NCI-H1930 (cell line): ENCODE measurements at places on chromosomes 5 and 9.

GRCh38 chr5:54115735-54116403 is 194.5 kb downstream of the ARL15 start:
- DNase-seq = no peak

- DNase-seq = no peak
Measured at GRCh38 chr9:116420993-116421538, 266.0 kb upstream of the TRIM32 start.

DNA sequence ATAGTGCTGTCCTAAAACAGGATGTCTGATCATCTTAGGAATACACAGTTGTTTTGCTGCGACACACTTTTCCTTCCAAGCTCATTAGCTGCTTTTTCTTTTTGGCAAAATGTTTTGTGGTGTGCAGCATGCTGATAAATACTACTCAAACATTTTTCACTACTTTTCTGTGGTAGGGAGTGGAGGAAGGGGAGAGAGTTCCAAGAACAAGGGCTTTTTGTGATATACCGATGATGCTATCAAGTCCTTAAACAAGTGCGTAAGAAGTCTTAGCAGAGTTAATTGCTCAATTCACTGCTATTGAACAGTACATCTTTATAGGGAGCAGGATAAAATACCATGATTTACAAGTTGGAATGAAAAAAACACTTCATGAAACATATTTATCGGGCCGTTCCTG is 23.6 kb upstream of the TEK start:
- no peak for DNase-seq

DNA sequence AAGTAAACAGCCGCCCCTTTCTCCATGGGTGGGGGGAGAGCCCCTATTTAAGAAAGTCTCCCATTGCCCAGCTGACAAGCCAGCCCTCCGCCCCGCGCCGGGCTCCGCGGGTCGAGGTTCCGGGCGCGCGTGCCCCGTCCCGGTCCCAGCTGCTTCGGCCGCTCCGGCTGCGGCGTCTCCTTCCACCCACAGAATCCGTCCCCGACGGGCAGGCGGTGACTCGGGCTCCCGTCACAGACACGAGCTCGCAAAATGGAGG is 223 bp downstream of the NR3C1 start:
- DNase-seq = no peak

DNA sequence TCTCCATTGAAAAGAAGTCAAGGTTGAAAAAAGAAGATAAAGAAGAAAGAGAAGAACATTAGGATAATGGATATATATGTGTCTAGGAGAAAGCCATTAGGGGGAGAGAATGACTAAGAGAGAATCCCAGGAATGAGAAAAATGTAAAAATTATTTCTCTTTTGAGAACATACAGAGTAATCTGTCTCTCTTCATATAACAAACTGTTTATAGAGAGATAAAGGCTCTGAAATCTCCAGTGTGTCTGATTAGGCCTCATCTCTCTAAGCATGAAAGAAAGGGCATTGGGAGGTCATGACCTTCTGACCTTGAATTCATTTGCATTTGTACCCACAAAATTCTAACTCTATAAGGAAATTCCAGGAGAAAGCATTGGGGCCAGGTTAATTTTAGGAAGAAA is 3.5 kb upstream of the MPDZ start:
- no peak for DNase-seq

DNA sequence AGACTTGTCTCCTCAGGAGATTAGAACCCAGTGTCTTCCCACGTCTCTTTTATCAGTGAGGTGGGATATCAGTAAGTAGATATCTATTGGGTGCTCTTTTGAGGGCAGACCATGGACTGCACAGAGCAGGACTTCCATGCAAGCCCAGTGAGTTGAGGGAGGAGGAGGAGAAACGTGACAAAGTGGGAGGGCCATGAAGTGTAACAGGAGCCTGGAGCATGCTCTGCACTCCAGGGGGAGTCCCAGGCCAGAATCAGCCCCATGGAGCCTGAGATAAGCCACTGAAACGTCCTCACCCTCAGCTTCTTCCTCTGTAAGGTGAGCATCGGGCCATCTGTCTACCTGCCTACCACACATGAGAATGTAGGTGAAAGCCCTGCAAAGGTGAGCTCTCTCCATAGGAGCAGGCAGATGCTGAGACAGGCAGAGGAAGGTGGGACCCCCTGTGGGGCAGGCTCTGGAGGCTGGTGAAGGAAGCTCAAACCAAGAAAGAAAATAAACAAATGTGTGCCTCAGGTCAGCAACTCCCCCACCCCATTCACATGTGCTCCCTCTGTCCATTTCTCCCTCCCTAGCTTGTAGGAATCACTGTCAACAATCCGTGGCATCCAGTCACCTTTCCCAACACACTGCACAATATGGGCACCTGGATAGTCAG is 87.4 kb downstream of the NRG2 start:
- no peak for DNase-seq

DNA sequence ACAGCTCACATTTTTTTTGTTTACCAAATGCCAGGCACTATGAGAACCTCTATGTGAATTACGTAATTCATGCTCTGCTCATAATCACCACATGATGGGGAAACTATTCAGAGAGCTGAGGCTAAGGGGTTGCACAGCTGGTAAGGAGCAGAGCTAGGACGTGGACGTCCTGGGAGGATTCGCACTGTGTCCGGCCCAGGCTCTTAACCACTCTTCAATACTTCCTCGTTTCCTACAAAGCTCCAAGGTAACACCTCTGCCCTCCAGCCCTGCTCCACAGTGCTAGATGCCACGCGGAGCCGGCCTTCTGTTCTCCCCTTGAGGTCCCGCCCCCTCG is 8.7 kb downstream of the PHF19 start:
- DNase-seq = no peak

DNA sequence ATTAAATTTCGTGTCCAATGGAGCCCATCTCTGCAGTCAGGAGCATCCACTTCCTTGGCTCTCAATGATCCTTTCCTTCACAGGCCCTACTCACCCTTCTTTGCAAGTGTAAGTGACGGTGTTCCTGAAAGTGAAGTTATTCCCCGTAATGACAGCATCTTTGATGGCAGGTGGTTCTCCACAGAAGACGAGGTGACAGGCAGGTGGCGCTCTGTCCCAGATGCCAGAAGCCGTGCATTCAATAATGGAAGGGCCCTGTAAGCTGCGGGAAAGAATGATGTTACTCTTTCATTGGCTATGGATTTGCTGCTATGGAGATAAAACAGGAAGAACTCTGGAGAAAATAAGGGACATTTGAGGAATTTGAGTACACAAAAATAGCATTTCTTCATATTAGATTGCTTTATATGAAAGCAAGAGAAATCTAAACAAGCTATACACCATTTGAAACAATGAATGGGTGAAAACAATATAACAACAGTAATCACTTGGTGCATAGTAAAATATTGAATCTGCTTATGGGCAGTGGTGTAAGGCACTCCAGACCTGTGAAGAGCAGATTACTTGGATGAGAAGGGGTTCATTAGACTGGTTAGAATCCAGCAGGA is 89.9 kb upstream of the TXNDC8 start:
- peak; percentile 23 for DNase-seq

DNA sequence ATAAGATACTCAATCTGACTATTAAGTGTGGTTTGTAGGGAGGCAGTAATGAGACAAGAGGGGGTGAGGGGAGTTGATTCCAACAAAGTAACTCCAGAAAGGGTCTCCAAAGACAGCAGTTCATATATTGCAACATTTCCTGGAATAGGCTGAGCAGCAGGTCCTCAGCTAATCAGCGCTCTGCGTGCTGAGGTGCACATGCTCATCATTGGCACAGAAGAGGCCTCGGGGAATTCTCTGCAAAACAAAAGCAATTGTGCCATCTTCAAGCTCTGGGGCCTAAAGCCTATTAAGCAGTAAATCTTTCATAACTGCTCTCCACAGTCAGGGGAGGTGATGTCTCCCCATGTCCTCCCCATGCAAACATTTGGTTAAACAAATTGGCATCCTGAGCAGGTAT is 357.3 kb downstream of the SPOCK1 start:
- peak; percentile 15 for DNase-seq

DNA sequence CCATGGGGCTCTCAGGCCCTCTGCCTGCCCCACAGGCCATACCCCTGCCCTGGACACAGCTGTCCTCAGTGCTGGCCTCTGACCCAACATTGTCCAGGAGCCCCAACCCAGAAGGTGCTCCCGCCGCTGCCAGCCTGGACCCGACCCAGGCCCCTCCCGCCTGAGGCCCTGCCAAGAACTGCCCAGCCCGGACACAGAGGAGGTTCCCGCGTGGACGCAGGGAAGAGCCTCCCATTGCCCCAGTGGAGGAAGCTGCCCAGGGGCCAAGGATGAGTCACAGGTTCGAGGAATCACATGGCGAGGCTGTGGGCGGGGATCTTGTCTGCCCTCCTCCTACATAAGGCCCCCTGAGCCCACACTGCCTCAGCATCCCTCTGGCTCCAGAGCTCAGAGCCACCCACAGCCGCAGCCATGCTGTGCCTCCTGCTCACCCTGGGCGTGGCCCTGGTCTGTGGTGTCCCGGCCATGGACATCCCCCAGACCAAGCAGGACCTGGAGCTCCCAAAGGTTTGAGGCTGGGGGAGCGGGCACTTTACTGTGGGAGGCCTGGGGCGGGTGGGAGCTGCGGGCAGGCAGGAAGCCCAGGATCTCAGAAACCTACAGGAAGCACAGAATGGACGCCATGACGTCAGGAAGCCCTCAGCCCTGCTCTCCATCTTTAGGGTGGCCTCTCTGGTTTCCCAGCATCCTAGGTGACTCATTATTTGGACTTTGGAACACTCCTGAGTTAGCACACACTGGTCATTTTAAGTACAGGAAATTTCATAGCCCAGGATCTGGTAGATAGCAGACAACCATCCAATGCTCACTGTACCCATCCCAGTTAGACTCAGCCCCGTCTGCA is at the start of gene PAEP:
Gene PAEP (plus strand): TSS at position 366 of the 844 bp plus-strand sequence.
- no peak for DNase-seq

GRCh38 chr5:114477816-114478334 is 116.0 kb downstream of the KCNN2 start:
- DNase-seq = no peak

DNA sequence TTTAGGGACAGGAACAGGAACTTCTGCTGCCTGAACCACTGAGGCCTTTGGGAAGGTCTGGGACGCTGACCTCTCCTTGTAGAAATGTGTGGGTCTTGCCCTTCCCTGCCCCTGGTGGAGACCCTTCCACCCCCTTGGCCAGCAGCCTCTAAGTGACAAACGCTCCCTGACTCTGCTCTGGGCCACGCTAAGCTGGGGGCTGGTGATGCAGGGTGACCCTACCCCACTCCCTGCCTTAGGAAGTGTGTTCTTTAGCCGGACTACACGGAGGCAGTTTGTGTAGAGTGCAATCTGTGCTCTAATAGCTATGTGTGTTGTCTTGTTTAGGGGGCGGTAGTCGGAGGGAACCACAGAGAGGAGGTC is 123.0 kb downstream of the COL23A1 start:
- no peak for DNase-seq

GRCh38 chr9:70588999-70589398 is 174.5 kb upstream of the KLF9 start:
- no peak for DNase-seq

DNA sequence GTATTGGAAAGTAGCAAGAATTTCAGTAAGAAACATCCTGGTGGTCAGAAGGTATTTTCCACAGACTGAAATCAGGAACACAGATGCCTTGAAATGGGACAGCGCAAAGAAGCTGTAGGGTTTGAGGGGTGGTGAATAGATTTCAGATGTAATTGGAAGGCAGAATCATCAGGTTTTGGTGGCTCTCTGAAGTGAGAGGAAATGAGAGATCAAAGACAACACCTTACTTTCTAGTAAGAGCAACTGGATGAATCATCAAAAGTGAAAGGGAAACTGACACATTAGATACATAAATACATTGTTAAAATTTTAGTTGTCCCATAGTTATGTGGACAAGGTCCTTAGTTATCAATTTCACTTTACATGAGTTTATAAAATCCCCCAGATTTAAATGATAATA is 188.2 kb upstream of the SLC27A6 start:
- DNase-seq = no peak

DNA sequence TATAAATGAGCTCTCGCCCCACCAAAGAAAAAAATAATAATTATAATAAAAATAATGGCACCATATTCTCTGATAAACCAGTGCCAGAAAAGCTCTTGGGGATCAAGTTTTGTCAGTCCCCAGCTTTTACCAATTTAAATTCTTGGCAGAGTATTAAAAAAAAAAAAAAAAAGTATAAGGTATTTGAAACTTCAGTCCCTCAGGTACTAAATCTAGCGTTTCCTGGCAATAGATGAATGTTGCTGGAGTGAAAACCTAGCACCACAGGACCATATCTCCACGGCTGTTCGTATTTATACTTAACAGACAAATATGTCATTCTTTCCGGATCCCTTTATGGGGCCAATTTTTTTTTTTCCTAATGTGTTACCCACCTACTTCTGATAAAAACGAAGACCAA is 646.2 kb downstream of the CCDC171 start:
- DNase-seq = no peak

DNA sequence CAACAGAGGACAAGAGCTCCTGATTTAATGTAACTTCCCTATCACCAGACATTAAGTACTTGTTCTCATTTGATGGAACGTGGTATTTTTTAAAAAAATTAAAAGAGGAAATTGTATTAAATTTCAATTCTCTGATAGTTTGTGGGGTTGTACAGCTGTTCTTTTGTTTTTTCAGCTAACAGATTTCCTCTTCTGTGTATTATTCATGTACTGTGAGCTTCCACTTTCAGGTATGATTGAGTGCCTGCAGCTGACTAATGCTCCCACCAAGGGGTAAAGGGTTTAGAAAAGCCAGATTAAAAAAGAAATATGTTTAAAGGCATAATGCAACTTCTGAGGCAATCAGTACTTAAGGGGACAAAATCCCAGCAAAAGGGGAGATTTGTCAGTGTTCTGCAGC is 117.7 kb upstream of the ACTBL2 start:
- no peak for DNase-seq

GRCh38 chr9:70262366-70262765 is 3.6 kb downstream of the SMC5 start:
- DNase-seq = no peak

GRCh38 chr9:122218935-122219855 is 9.6 kb downstream of the LHX6 start:
- DNase-seq = no peak
